HAP-1 (cell line): ENCODE measurements at places on chromosomes 1 and 21.

- peak; percentile 75 for DNase-seq
Observed at GRCh38 chr1:28296401-28297261, 32.2 kb upstream of the MED18 start.

DNA sequence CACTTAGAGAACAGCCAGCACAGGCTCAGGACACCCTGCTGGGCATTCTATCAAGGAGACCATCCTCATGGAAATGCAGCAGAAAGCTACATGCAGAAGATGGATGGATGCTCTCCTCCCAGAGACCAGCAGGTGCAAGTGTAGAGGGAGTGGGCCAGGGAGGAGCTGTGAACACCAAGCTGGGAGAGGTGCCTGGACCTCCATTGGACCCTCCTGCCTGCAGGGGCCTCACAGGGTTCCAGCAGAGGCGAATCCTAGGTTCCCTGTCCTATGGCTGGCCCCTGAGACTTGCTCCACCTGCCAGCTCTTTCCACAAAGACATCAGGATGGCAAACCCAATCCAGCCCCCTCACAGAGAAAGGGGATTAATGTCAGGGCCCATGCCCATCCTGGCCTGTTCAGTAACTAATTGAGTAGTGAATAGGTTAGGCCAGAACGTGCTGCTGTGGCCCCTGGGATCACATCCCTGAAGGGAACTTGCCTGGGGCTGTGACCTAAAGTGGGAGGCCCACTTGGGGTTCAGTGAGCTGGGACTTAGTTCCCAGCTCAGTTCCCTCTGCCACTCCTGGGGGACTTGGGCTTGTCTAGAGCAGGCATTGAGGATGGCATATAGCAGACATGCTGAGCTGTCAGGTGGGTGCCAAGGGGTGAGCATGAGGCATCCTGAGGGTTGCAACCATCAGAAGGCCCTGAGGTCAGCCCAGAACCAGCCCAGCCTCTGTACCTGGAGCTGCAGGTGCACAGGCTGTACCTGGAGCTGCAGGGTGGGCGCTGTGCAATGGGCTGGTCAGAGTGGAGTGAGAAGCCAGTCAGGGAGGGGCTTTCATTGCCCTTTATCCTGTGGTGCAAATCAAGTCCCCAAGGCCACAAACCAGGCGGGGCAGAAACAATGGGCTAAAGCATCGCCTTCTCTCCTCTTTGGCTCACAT is 22.9 kb upstream of the ZNF678 start:
- no peak for DNase-seq

GRCh38 chr1:236742421-236743160 is 52.5 kb upstream of the MTR start:
- no peak for DNase-seq

- no peak for DNase-seq
Observed at GRCh38 chr1:152658649-152659048, 4.5 kb upstream of the LCE2D start.

DNA sequence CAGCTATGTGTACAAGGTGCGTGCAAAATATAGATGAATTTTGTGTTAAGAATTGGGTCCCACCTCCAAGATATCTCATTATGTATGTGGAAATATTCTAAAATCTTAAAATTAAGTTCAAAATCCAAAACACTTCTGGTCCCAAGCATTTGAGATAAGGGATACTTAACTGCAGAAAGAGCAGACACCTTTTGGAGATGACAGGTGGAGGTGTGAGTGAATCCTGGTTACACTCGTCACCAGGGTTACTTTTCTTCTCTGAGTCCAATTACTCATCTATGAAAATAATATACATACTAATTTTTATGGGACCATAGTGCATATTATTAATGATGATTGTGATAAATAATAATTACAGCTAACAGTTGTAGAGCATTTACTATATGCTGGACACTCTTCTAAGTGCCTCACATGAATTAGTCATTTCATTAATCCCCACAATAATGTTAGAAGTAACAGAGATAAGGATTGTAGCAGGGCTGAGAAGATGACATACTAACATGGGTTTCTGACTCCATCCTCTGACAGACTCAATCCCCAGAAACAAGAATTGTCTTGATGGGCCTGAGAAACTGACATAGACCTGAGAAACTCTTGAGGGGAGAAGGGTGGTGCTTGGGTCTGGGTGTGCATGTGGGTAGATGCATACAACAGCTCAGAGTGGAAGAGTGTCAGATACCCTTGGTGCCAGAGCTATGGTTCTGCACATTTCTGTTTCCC is 8.3 kb upstream of the FASLG start:
- DNase-seq = no peak

GRCh38 chr1:119953266-119953998 is 57.1 kb upstream of the ADAM30 start:
- DNase-seq = no peak

DNA sequence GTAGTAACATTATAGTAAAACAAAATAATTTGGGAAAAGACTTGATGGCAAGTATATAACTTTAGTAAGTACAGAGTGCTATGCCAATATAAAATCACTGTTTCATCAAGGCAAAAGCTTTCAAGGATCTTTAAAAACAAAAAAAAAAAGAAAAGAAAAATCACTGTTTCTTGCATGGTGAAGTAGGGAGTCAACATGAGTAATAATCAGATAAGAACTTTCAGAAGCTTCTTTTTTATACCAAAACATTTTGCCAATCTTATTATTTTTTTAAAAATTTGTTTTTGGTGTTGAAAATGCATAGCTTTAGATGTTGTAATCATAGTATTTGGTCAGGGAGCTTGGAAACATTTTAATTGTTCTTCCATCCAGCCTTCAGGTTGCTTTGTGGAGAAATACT is 37.2 kb downstream of the CAMSAP2 start:
- DNase-seq = no peak

DNA sequence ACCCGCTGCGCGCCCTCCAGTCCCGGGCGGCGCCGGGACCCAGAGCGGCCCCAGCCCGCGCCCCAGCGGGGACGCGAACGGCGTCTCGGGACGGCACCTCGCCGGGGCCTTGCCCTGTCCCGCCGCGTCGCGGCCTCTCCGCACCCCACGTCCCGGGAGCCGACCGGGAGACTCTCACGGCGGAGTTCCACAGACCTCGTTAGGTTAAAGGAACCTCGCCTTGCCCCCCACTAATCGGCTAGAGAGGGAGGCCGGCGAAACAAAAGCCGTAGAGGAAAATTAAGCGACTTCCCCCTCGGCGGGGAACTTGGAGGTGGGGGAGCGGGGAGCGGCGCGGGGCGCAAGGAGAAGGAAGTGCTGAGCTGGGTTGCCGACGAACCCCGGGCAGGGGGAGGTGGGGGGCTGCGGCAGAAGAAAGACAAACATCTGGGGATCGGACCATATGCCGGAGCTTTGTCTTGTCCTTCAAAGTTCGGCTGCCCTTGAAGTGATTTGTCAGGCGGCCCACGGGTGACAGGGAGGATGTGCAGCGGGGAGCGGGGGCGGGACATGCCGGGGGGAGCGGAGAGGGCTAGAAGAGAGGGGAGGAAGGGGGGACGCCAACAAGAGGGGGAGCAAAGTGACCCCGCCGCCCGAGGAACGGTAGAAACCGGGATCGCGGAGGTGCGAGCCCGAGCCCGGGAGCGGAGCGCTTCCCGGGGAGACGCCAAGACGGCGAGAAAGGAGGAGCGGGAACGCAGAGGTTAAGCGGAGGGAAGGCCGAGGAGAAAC is 120.0 kb upstream of the RRP15 start:
- peak; percentile 61 for DNase-seq

DNA sequence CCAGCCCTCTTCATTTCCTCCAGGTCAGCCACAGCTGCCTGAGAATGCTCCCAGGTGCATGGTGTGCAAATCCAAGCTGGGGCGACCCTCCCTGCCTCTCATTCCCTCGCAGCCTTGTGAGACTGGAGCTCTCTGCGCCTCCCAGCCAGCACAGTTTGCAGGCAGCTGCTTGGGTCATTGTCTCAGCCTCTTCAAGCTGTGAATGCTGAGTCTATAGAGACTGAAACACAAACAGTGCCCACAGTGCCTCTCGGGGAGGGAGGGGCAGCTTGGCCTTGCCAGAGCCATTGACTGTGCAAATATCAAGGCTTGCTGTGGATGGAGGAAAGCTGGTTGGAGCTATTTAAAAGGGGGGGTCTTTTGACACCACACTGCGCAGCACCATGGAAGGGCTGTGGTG is 10.6 kb downstream of the PLXNA2 start:
- DNase-seq = no peak

GRCh38 chr1:220772846-220773245 is 13.9 kb upstream of the MTARC1 start:
- no peak for DNase-seq
